ENCODE measurements at places on chromosomes 6 and 20.

DNA sequence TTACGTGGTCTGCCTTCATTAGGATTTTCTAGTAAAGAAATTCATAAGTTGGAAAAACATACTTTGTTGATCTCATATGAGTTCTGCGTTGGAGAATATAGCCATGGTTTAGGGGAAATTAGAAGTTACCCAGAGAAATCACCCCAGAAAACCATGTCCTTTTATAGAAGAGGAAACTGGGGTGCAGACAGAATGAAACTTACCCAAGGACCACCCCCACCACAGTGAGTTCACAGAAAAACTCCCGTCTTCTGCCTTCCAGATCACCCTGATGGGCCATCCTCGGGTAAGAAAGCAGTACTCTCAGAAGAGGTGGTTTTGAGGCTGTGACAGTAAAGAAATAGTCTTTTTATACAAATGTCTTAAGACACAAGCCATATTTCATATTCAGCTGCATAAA lies 25.1 kb upstream of the MAFB start:
- no peak for DNase-seq

DNA sequence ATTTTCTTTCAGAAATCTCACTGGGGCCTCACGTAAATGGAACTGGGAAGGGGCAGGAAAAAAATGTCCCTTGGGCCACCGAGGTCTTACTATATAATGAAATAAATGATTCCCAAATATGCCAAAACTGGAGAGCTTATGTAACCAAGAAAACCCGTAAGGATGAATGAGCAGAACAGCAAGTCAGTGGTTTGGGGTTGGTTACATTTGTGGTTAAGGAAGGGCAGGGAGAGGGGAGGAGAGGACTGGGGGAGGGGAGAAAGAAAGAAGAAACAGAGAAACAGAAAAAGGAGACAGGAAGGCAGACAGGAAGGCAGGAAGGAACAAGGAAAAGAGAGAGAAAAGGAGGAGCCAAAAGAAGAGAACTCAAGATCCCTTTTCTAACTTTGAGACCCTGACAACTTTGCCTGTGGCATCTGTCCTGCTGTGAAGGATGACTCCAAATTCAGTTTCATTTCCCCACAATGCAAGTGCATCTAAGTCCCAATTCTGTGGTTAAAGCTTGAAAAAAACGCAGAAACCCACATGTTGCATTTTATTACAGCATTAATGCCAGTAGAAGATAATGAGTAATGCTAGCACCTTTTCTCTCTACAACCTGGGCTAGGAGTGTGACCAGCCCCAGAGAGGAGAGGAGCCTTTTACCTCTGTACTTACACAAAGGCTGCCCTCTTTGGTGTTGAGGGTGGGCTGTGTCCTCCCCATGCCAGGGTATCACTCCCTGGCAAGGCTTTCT lies 10.8 kb upstream of the ARMC2 start:
- peak; percentile 95 for DNase-seq

- no peak for DNase-seq
Observed at GRCh38 chr6:34059136-34059731, 86.7 kb downstream of the GRM4 start.

GRCh38 chr6:22145823-22146677 lies 150.8 kb downstream of the PRL start:
- DNase-seq, result peak; percentile 52

DNA sequence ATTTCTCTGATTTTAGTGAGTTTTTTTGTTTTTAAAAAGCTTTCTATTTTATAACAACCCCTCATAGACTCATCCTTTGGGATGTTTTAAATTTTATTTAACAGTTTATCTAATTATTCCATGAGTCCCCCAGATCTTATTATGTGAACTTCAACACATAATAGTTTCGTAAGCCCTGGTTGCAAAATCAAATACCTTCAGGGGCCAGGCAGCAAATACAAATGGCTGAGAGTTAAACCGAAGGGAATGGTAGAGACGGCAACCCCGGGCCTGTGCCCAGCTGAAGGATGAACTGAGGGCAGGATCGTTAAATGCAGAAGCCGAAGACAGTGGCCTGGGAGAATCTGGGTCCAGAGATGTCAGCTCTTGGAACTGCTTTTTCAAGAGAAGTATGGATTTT lies 88.4 kb downstream of the RTN4IP1 start:
- no peak for DNase-seq

GRCh38 chr20:57319584-57319983 lies 10.0 kb upstream of the SPO11 start:
- no peak for DNase-seq

DNA sequence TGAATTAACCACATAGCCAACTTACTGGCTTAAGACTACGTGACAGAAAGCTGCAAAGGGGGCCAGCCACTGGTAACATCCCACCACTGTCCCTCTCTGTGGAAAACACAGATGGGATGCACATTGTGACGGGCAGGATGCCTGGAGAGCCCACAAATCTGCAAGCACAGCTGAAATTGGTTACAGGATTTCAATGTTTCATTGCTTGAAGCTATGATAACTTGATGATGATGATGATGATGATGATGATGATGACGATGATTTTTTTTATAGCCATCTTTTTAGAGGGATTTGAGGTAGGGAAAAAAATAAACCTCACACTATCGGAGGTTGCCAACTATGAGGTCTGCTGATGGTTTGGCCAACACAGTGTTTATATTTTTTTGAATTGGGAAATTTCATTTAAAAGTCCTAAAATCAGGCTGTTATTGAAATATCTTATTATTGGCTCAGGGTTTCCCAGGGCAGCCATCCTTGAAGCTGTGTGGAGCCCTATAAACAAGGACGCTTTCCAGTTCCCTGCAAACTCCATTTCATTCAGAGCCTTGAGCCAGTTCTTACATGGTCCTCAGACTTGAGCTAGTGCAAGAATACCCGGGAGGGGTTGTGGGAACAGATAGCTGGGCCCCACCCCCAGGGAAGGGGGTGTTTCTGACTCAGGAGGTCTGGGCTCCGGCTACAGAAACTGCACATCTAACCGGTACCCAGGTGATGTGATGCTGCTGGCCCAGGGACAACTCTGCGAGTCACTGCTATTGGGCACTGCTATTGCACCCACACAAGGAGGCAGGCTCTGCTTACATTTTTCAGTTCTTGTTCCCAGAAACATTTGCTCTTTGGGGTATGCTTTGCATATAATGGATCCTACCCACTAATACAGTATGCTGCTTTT lies 27.1 kb downstream of the BCAS1 start:
- no peak for DNase-seq

Measured in SK-N-MC (cell line).